Stimulated activated CD4-positive, alpha-beta T cell treated with anti-CD3 and anti-CD28 coated beads, Interleukin-4, amount 100 ng/mL, for 24 hours (primary cell): ENCODE measurements at places on chromosomes 2 and 18.

- no peak for DNase-seq
Observed at GRCh38 chr2:106339132-106339531, 129.1 kb downstream of the RGPD3 start.

GRCh38 chr2:101371636-101372035, 15.7 kb downstream of the CREG2 start:
- DNase-seq: no peak

DNA sequence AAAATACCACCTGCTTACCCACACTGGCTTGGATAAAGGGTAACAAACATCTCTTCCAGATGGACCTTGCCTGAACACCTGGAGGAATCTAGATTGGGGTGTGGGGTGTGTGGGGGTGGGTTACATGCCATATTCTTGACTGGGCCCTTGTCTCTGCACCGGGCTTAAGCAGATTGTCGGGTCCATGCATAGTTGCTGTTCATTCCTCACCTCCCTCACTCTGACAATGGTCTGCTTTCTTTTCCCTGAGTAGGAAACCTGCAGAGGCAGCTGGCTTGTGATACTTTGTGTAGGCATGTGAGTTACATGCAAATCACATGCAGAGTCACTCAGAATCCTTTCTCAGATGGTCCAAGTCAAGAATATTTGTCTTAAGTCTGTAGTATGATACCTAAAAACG, 112.8 kb upstream of the GLS start:
- DNase-seq: no peak

GRCh38 chr2:170155022-170155722, 22.8 kb upstream of the MYO3B start:
- no peak for DNase-seq

DNA sequence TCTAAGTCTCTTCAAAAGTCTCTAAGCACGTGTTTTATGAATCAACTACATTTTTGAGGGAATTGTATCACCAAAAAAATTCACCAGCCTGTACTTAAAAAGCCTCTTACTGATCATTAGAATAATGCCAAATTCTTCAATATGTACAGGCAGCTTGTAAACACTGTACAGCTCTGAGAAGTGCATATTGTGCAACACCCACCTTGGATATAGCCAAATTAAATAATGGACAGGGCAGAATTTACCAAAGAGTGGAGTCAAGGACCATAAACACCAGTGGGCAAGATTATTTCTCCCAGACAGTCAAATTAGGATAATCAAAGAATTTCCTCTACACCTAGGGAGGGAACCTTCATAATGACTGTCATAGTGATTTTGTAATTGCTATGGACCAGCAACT, 338.2 kb downstream of the NR4A2 start:
- DNase-seq: no peak

DNA sequence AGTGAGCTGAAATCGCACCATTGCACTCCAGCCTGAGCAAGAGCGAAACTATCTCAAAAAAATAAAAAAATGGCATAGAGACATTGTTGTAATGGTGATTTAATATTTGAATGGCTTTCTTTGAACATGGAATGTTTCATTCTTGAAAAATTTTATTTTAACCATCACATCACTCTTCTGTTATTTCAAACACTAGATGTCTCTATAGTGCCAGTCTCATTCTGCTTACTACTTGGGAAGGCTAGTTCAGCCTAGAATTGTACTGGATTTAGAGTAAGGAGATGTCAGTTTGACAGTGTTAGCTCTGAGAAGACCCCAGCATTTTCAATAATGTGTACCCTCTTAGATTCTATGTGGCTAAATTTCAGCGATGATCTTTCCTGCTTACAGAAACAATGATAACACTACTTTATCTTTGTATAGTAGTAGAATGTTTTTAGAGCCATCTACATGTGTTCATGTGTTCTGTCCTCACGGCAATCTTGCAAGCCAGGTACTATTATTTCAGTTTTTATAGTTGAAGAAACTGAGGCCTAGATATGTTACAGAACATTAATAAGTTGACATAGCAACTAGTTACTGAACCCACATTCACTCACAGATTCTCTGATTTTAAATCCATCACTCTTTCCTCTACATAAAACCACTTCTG, 142.9 kb upstream of the ZSWIM2 start:
- DNase-seq: no peak

DNA sequence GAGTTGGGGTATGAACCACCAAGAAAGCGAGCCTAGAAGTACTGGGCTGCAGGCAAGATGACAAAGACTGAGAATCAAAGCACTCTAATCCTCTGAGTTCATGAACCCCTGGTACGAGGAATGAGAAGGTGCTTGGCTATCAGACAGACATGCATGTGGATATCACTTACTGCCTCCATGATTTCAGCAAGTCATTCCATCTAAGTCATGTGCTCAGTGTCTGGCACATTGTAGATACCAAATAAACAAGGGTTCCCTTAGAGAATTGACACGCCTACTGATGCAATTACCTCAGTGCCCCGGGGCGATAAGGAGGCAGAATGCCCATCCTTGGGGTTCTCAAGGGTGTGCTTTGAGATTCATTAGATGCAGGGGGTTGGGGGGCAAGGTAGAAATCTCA, 125.6 kb upstream of the PKDCC start:
- no peak for DNase-seq

DNA sequence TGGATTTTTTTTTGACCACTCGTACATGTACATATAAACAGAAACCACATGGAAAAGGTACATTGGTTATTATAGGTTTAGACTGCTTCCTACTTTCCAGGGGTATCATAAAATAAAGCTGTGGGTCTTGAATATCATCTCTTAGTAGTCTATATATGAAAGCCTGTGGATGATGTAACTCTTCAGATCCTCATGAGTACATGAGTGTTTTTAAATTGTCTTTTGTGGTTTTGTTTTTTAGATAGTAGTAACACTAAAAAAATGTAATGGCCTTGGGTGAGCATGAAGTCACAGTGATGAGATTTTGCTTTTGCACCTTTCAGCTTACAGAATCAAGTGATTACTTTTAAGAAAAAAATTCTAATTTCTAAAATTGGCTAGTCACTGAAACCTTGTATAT, 80.2 kb downstream of the RAB3GAP1 start:
- no peak for DNase-seq

- DNase-seq: no peak
Observed at GRCh38 chr2:168723275-168723899, 79.0 kb upstream of the NOSTRIN start.

- DNase-seq: peak; percentile 61
Observed at GRCh38 chr2:226031647-226032501, 632.4 kb downstream of the NYAP2 start.

DNA sequence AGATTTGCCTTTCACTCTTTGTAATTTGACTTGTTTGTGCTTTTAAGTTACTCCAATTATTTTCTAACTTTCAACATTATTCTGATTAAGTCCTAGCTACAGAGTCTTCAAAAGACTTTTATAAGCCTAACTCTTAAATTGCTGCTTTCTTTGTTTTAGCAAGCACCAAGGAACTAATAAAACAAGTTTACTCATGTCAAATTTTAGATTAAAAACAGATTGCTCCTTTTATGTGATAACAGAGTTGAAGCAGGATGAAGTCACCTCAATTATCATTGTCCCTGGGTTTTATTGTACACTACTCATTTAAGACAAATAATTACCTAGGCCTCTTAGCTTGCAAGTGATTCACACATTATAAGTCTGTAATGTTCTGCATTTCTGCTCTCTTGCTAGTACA, 678.4 kb downstream of the ERBB4 start:
- DNase-seq: no peak

DNA sequence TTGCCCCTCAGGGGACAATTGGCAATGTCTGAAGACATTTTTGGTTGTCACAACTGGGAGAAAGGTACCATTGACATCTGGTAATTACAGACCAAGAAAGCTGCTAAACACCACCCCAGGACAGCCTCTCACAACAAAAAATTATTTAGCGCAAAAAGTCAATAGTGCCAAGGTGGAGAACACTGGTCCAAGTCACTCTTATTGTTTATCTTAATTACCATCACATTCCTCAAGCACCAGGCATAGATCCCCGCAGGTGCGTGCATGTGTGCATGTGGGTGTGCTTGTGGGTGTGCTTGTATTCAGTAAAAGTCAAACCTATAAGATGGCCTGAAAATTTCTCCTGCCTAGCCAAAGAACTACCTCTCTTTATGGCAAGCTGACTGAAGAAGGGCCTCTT, 74.9 kb upstream of the WDR75 start:
- no peak for DNase-seq

DNA sequence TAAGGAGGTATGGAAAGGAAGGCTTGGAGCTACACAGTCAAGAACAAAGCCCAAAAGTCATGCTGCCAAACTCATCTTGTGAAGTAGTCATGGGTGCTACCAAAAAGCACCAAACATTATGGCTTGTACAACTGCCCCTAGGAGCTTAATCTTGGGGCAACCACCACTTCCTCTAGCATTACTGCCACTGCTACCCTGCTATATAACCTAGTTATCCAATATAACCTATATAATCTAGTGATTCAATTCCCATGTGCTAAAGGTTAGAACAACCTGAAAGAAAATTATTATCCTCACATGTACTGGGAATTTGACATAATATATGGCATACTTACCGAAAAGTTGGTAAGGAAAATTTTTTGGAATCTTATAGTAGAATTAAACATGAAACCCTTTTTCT, 102.6 kb upstream of the RBBP8 start:
- DNase-seq: no peak

- DNase-seq: no peak
Observed at GRCh38 chr2:109185338-109185737, 56.3 kb downstream of the SH3RF3 start.

DNA sequence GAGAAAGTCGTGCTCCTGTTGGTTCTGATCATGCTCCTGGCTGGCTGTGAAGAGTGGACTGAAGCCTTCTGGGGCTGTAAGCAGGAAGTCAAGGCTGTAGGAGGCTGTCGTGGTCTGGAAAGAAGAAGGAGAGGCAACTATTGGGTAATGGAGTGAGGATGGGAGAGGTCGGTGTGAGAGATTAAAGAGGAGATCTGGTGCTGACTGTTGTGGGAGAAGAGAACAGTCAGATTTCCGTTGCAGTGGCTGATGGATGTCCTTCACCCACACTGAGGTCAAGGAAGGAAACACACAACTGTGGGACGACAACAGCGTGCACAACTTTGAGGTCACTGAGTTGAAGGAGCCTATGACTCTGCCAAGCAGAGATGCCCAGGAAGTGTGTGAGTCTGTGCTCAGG, 2.8 kb upstream of the PSMD1 start:
- no peak for DNase-seq

DNA sequence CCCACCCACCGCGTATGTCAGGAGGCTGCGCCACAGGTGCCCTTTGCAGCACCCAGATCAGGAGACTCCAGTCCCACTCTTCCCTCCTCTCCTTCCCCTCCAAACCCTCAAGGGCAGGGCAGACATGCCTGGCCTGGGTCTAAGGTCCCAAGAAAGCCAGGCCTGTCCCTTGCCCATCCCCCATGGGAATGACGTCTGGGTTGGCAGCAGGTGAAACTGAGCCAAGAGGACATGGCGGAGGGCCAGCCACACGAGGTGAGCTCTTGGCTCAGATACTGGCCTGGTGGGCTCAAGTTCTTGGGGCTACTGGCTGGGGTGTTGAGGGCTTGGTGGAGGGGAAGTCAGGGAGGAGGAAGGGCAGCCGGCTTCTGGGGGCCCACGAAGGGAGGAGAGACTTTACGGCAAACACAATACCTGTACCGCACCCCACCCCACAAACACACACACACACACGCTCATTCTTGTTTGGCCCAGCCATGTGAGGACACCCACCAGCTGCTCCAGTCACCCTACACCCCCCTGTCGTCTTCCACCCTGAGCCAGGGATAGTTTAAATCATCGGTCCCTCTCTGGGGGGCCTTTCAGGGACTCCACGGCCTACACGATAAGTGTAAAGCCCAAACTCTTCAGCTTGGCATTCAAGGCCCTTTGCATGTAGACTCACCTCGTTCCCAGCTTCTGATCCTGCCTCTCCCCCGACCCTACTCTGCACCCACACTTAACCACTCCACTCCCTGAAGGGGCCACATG, 24.1 kb upstream of the TNS1 start:
- DNase-seq: no peak

GRCh38 chr2:128752691-128753263, 434.1 kb upstream of the HS6ST1 start:
- DNase-seq: no peak

DNA sequence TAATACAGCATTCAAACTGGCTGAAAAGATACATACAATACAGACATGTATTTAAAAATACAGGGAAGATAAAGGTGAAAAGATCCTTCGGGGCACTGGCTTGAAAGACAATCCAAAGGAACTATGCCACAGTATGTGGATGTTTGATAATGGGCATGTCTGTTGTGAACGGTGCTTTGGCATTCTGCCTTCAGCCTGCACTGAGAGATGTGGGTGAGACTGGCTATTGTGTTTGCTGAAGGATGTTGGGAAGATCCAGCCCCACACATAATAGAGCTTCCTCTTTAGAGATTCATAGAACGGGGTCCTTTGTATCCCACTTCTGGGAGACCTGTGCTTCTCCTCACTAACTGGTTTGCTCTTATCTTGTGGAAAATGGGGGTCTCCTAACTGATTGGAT, 65.1 kb upstream of the CXCR4 start:
- no peak for DNase-seq

DNA sequence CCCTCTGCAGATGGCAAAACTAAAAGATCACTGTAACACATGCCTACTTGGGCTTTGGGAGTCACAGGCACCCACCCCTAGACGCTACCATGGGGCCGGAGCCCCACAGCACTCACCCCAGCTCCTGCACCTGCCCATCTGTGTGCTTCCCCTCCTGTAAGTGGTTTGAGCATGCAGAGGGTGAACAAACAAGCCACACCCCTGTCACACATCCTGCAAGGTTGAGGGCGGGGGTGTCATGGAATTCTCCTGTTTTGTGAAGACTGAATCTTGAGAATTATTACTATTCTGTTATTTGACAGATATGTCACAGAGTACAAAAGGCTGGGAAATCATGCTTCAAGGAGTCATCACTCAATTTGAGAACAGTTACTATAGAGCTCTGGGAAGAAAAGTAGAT, 60.9 kb downstream of the RFTN2 start:
- DNase-seq: no peak

- DNase-seq: no peak
Observed at GRCh38 chr18:45325778-45326177, 289.5 kb upstream of the SLC14A2 start.

- DNase-seq: no peak
Observed at GRCh38 chr2:173359231-173359630, 4.6 kb downstream of the CDCA7 start.

DNA sequence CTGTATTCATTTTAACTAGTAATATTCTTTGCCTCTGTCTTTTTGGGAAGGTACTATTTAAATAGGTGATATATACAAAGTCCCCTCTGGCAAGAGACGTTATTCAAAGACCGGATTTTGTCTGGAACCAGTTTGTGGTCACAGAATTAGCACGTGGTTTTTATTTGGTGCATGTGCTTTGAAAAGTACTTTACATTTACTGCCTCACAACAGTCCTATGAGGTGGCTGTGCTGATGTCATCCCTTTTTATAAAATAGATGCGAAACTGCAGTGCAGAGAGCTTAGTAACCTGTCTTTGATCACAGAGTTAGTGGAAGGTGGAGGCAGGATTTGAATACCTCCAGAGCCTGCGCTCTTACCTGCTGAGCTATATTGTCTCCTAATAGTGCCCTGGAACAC, 4.0 kb downstream of the LPIN1 start:
- peak; percentile 58 for DNase-seq

- no peak for DNase-seq
Observed at GRCh38 chr2:171939743-171940071, 17.4 kb downstream of the HAT1 start.

- no peak for DNase-seq
Observed at GRCh38 chr2:5190023-5190422, 502.2 kb upstream of the SOX11 start.

GRCh38 chr2:138125306-138126288, 161.3 kb downstream of the HNMT start:
- DNase-seq: no peak

- no peak for DNase-seq
Observed at GRCh38 chr2:146068051-146068450, 1548.1 kb upstream of the ZEB2 start.
